ENCODE measurements at places on chromosomes 11 and 22.

DNA sequence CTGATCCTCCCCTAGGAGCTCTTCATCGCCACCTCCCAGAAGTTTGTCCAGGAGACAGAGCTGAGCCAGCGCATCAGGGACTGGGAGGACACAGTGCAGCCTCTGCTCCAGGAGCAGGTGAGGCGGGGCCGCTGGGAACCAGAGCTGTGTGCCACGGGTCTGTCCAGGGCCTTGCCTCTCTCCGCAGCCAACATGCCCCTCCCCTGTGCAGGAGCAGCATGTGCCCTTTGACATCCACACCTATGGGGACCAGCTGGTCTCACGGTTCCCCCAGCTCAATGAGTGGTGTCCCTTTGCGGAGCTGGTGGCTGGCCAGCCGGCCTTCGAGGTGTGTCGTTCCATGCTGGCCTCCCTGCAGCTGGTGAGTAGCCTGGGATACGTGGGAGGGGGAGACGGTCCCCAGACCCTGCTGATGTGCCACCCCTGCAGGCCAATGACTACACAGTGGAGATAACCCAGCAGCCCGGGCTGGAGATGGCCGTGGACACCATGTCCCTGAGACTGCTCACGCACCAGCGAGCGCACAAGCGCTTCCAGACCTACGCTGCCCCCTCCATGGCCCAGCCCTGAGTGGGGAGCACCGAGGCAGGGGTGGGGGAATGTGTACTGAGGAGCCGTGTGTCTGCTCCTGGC is 2.5 kb downstream of the SCO2 start:
- no peak for DNase-seq

- peak; percentile 18 for DNase-seq
These were observed 503.2 kb downstream of the OPCML start for GRCh38 chr11:133029107-133029506.

- DNase-seq: no peak
These were observed 3.5 kb downstream of the SLC16A8 start for GRCh38 chr22:38080474-38080849.

GRCh38 chr11:130403271-130403804 is 25.1 kb downstream of the ADAMTS8 start:
- DNase-seq: no peak

DNA sequence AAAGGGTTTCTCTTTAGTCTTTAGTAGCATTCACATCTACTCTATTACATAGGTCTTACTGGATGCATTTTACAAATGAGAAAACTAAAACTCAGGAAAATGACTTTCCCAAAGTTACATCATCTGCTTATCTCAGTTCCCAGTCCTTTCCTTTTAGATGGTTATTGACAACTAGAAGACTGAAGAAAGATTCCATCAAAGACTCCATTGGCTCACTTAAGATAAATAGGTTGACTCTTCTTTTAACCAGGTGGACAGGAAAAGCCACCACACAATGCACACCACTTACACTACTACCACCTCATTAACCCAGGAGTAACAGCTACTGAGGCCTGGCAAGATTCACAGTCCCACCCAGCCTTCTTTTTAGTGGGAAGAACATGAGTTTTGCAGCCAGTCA is 123.6 kb downstream of the TRIM44 start:
- DNase-seq: no peak

DNA sequence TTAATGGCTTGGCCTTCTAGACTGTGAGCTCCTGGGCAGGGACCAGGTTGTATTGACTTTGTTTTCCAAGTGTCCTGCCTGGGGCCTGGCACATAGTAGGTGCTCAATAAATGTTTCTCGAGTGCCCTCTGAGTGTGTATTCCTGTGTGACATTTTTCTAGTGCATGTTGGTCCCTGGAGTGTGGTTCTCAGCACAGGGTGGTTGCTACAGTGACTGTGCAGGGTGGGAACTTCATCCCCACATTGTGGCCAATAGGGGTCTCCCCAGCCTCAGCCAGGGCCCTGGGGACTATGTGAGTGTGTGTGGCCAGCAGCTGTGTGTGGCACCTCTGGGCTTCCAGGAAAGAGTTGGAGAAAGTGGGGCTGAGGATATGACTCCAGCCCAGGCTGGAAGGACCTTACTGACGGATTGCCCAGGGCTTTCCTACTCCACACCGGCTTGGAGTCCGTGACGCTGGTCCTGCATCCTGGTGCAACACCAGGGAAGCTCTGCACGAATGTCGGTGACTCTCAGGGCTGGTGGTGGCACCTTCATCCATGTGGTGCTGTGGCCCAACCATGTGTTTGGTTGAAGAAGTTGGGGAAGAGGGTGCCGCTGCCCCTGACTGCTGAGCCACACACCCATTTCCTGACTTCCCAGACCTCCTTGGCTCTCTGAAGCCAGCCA is 9.0 kb upstream of the MARK2 start:
- DNase-seq: peak; percentile 16

GRCh38 chr11:126438691-126439090 is 83.2 kb downstream of the ST3GAL4 start:
- DNase-seq: no peak

DNA sequence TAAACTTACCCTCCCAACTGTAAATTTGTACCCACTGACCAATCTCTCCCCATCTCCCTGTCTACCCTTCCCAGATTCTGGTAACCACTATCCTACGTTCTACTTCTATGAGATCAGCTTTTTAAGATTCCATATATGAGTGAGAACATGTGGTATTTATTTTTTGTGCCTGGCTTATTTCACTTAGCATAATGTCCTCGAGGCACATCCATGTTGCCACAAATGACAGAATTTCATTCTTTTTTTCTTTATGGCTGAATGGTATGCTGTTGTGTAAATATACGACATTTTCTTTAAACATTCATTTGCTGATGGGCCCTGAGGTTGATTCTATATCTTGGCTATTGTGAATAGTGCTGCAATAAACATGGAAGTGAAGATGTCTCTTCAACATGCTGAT is 74.7 kb upstream of the RRM1 start:
- no peak for DNase-seq

DNA sequence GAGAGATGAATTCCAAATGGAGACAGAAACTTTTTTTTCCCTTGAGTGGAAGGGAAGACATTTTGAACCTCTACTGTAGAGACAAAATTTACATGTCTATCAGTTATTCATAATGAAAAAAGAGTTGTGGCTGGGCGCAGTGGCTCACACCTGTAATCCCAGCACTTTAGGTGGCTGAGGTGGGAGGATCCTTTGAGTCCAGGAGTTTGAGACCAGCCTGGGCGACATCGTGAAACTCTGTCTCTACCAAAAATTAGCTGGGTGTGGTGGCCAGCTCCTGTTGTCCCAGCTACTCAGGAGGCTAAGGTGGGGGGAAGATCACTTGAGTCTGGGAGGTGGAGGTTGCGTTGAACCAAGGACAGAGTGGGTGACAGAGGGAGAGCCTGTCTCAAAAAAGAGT is 4.1 kb downstream of the EED start:
- DNase-seq: no peak

GRCh38 chr22:20140107-20140445 is 8.5 kb downstream of the ZDHHC8 start:
- no peak for DNase-seq
